Naive thymus-derived CD8-positive, alpha-beta T cell (primary cell): ENCODE measurements at places on chromosomes 6 and 20. TPM values are rescaled to one million over a fixed set of nuclear protein-coding genes. Genes with fewer than 3 reads are reported as not detected.

VGLL2 gene
- total RNA-seq, result not detected

CST3 gene
- 5.3 TPM for total RNA-seq

OPRM1 gene
- not detected for total RNA-seq

ASIP gene
- total RNA-seq, result not detected

PCSK2 gene
- not detected for total RNA-seq

TP53TG5 gene
- total RNA-seq, result 0.47 TPM

LY6G5C gene
- total RNA-seq, result 5.5 TPM

ADGRF1 gene
- not detected for total RNA-seq

TNFRSF6B gene
- total RNA-seq, result 1.1 TPM

RAB44 gene
- not detected for total RNA-seq

GRCh38 chr6:117280922-117281321 lies 15.6 kb downstream of the VGLL2 start:
- DNase-seq, result no peak

GRCh38 chr6:47478233-47479139 lies 897 bp downstream of the CD2AP start:
- no peak for DNase-seq

- DNase-seq, result no peak
These were observed 470.5 kb downstream of the COL12A1 start for GRCh38 chr6:74735304-74735703.

DNA sequence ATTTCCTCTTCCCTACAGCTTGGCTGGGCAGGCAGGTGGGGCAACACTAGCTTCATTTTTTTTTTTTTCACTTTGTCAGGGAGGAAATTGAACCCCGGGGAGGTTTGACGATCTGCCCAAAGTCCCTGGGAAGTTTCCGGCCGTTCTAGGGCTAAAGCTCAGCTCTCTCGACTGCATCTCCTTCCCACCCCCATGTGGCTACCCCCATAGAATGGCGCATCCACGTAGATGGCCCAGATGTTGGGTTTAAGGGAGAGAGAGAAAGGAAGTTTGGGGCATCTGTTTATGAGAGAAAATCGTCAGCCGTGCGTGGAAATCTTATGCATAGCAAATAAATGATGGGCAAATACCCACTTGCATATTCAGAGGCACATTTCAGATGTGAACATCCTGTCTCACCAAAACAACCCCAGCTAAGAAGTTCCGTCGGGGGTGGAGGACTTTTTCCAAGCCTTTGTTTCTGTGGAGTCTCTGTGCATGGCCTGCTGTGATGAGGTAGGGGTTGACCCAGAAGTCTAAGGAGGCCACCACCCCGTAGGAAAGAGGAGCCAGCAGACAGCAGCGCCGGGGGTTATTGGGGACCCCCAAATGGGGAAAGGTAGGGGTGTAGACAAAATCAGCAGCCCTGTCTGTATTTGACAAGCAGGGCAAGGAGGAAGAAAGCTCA lies 40.5 kb upstream of the ZNF831 start:
- DNase-seq, result peak; percentile 83

- DNase-seq, result no peak
These were observed 4.1 kb upstream of the RAB23 start for GRCh38 chr6:57226221-57226620.

DNA sequence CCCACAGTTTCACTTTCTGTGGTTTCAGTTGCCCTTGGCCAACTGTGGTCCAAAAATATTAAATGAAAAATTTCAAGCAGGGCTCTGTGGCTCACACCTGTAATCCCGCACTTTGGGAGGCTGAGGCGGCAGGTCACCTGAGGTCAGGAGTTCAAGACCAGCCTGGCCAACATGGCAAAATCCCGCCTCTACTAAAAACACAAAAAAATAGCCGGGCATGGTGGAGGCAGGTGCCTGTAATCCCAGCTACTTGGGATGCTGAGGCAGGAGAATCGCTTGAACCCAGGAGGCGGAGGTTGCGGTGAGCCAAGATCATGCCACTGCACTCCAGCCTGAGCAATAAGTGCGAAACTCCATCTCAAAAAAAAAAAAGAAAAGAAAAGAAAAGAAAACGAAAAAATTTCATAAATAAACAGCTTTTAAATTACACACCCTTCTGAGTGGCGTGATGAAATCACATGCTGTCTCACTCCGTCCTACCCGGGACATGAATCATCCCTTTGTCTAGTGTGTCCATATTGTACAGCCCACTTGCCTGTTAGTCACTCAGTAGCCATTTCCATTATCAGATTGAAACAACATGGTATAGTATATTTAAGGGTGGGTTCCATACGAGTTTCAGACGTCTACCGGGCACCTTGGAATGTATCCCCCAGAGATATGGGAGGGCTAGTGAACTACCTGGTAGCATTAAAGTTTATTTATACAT lies 11.7 kb downstream of the PTPRK start:
- DNase-seq, result no peak

DNA sequence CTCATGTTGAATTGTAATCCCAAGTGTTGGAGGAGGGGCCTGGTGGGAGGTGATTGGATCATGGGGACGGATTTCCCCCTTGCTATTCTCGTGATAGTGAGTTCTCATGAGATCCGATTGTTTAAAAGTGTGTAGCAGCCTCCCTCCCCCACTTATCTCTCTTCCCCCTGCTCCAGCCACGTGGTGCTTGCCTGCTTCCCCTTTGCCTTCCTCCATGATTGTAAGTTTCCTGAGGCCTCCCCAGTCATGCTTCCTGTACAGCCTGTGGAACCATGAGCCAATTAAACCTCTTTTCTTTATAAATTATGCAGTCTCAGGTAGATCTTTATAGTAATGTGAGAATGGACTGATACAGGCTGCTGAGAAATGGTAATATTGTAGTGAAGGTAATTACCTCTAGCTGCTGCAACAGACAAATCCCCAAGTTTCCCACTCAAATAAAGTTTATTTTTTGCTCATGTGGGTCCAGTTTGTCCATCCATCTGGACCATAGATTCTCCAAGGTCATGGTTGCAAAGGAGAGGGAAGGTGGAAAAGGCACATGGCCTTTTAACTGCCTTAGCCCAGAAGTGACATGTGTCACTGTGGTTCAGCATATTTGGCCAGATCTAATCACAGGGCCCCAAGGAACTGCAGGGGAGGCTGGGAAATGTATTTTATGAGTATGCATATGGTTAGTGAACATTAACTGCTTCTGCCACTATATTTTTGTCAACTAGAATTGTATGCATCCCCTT lies 89.2 kb downstream of the TRMT11 start:
- DNase-seq, result no peak

DNA sequence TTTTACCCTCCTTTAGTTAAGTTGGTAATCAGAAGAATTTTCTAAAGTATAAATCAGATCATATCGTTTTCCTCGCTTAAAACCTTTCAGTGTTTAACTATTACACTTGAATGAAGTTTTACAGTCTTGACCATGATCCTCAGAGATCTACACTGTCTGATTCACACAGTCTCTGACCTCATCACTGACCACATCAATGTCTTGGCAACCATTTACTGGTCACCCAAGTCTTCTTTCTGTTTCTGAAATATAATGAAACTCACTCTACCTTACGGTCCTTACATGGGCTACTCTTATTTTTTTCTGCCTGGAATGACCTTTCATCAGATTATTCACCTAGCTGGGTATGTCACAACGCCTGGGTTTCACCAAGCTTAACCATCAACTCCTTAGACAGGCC lies 71.4 kb downstream of the ADGB start:
- no peak for DNase-seq

DNA sequence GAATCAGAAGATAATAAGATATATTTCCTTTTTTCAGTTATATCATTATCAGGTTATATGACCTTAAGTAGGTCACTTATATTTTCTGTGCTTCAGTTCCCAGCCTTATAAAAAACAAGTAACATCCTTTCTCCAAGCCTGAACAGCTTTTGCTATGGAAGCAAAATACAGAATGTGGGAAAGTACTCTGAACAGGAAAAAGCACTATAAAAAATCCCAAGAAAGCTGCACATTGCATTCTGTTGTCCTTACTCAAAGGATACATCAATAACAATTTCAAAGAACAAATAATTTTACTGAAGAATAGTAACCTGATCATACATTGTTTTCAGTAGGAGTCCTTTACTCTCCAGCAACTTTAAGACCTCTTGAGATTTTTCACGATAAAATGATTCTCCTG lies 56.4 kb downstream of the SLC35A1 start:
- DNase-seq, result no peak

- DNase-seq, result no peak
These were observed 198.9 kb downstream of the NKAIN2 start for GRCh38 chr6:124002377-124003081.

DNA sequence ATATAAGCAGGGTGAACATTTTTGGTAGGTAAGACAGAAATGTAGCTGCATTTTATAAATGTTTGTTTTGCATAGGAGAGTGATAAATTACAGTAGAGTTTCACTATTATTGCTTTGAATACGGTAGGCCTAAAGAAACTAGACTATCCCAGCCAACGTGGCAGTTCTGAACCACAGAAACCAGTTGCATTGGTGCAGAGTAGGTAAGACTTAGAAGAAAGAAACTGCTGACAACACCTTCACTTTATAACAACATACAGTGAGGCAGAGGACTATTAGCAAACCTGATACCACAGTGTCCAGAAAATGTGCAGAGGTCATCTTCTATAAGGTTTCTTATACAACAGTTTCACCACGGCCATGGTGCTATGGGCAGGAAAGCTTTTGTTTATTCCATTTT lies 566.1 kb downstream of the KIF16B start:
- no peak for DNase-seq

DNA sequence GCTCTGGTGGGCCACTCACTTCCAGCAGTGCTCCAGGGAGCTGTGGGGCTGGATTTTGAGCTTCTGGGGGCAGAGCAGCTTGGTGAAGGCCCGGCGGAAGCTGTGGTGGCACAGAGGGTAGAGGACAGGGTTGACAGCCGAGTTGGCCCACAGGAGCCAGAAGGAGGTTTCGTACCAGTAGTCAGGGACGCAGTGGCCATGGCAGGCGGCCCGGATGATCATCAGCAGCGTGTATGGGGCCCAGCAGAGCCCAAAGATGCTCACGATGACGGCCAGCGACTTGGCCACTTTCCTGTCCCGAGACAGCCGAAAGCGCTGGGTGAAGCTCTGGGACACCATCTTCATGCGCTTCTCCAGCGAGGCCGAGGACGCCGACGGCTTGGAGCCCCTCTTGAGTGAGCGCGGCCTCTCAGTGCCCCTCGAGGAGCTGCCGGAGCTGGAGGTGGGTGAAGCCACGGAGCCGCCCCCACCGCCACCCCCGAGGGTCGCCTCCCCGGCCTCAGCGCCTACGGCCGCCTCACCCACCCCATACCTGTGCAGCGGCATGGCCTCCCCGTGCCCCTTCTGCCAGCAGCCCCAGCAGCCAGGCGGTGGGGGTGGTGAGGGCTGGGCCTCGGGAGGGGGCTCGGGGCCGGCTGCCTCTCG lies 4.0 kb downstream of the HRH3 start:
- no peak for DNase-seq

DNA sequence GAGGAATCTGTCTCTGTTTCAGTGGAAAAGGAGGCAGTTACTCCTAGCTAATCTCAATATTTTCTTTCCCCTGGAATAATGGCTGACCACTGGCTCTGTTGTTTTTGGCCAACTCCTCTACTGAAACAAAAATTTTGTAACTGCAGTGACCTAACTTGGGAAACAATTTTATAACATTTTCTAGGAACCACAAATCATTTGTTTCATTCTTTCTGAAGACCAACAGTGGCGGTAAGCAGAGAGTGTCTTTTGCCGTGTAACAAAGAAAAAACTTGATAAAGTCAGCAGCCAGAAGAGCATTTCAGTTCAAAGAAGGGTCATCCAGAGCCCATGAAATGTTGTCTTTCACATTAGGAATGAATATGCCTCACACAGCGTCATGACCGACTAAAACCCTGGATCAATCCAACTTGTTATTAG lies 11.8 kb upstream of the BFSP1 start:
- no peak for DNase-seq

GRCh38 chr6:37021356-37022129 lies 16.1 kb downstream of the FGD2 start:
- DNase-seq, result peak; percentile 67
